M059J (cell line): ENCODE measurements at places on chromosomes 3 and 15. TPM values are rescaled to one million over a fixed set of nuclear protein-coding genes. Genes with fewer than 3 reads are reported as not detected.

DNA sequence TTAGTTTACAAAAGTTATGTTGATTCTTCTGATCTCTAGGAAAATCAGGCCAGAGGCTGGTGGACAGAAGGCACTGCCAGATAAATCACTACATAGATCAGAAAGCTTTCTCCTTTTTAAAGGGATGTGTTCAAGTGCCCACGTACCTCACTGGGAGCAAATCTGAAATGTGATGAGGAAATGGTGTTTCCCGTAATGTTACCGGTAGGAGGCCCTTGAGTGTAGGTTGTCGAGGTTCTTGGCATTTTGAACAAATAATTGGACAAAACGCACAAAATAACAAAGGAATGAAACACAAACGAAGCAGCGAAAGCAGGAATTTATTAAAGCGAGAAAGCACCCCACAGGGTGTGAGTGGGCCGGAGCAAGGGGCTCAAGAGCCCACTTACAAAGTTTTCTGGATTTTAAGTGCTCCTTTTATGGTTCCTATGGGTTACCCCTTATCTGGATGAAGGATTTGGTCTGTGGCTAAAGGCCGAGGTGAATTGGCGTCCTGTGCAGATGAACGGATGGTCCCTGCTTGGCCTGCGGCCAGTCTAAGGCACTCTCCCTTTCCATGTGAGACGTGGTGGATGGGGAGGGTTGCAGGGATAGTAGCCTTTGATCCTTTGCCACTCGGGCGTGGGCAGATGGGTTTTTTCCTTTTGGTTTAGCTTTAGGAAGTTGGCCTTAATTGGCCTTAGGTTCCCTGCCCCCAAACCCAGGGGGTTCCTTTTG, 1.0 kb downstream of the SNX1 start:
- peak; percentile 49 for DNase-seq

Gene UROC1
- total RNA-seq: 0.02 TPM in 1 of 2 replicates, not detected in the other

DNA sequence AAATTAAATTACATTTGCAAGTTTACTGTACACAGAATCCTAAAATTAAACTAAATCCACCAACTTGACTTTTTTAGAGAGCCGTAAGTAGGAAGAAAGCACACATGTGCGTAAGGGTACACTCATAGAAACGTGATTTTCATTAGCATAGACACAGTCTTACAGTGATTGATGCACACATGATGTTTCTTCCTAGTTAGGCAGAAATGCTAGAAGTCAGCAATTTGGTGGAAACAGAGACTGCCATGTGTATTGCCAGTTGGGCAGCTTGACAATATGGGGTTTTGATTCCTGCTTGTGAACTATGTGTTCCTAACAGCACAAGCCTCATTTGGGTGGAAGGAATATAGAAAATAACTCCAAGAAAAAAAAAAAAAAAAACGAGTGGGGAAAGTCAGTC, 878.5 kb downstream of the ROBO1 start:
- no peak for DNase-seq

Gene LTK
- not detected in 2 replicates for total RNA-seq

DNA sequence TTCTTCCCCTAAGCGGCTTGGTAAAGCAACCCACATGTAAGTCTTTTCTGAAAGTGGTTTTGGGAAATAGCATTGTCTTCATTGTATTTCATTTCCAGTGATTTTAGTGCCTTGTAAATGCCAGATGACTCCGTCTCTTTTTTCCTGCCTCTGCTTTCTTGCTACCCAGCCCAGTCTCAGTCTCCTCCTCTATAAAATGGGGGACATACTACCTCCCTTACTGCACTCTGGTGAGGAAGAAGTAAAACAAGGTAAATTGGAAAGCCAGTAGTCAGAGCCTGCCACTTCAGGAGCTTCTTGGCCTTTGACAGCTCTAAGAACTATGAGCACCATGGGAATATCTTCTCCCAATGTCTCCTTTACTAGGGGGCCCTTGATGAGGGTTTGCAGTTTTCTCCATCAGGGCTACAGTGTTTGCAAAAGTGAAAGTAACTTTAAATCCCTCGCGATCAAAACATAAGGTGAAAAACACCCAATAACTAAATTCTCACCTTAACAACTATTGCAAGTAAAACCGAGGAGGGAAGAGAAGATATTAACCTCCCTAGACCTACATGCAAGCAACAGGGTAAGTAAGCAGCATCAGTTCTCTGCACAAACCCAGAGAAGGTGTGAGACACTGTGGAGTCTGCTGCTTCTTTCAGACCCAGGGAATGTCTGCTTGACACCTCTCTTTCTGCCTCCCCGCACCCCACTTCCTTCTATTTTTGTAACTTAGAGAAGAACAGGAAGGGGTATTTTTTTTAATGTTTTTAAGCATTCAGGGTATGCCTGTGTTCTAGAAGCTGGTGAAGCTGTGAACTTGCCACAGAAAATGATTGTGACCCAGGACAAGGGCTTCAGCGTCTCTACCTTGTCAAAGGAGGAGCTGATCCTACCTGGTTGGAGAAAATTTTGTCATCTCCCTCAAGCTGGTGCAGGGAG, 159.1 kb upstream of the EOMES start:
- no peak for DNase-seq

DNA sequence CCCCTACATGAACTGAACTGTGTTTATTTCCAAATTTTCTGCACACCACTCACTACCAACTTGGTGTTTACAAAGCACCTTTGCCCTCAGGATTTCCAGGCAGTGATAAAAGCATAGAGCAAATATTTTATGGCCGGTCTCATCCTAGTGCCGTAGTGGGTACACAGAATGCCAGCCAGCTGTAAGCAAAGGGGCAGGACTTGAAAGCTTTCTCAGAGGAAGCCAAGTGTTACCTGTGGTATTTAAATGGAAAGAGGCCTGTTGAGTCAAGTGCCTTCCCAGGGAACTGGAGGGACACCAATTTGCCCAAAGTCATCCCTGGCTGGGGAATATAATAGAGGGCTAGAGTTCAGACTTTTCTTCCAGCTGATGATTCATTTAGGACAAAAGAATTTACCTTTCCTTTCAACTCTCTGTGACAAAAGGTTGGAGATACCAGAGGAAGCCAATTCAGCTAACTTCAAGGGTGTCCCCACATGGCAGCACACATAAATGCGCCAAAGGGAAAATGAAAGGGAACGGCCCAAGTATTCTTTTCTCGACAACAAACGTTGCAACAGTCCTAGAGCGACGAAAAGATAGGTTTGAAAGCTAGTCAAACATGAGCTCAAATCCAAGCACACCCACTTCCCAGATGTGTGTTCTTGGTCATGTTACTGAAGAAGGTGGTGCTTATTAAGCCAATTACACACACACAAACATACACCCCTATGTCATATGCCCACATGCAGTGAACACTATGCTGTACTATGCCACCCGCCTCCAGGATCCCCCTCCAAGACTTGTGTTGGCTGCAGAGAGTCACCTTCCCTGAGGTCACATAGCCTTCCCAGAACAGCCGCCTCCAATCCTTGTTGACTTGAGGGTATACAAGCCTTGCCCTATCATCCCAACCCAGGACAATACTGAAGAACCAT, 27.7 kb downstream of the MAGI1 start:
- peak; percentile 38 for DNase-seq

Gene GRK7
- not detected in 2 replicates for total RNA-seq

DNA sequence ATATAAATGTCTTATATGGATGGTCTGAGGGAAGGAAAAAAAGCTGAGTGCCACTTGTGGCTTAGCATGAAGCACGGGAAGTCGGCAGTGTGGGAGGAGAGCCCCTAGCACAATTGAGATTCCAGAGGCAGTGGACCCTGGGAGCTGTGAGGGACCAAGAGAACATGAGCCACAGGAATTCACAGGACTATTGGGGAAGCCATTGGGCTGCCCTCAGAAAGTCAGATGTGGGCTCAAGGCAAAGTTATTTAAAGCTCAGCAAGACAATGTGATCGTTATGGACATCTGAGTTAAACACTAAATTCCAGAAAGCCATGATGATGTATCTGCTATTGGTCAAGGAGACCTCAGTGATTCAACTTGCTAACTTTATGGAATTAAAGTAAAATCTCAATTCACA, 380.8 kb upstream of the IL12A start:
- DNase-seq: no peak

Gene RASL12
- total RNA-seq: not detected in 2 replicates

- DNase-seq: no peak
These were observed 41.9 kb downstream of the ATP8B4 start for GRCh38 chr15:50077176-50077575.

Gene SCAP
- 26.2 and 40.1 TPM in 2 replicates for total RNA-seq
